ENCODE measurements at places on chromosomes 5 and 9. TPM values are rescaled to one million over a fixed set of nuclear protein-coding genes. Genes with fewer than 3 reads are reported as not detected.

DNA sequence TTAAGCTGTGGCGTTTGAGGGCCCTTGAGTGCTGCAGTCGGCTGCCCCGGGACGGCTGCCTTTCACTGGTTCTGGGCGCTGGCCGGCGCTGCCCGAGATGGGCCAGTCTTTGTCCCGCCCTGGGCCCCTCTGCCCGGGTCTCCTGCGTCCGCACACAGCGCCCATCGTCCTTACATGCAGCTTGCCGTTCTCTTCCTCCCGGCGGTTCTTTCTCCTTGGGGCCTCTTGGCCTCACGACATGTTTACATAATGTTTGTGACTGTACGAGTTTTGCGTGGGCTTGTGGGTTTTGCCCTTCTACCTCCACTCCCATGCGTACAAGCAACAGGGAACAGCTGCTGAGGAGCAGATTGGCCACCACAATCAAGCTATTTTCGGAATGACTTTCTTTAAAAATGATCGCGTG lies 618 bp downstream of the TNPO1 start:
- no peak for DNase-seq
- H3K27me3 ChIP-seq = no peaks in the 10 kb centered on the region
- H3K36me3 ChIP-seq = peaks cover 1% of the 10 kb centered on the region
- peak overlapping the region; percentile 100 for H3K27ac ChIP-seq
- H3K4me3 ChIP-seq = peak overlapping the region; percentile 99

- no peaks in the 10 kb centered on the region for H3K36me3 ChIP-seq
- H3K27me3 ChIP-seq = no peaks in the 10 kb centered on the region
- no peak overlapping the region for H3K4me3 ChIP-seq
- no peak for DNase-seq
- H3K27ac ChIP-seq = no peak overlapping the region
Measured at GRCh38 chr9:90734631-90735030, 67.0 kb upstream of the SYK start.

DNA sequence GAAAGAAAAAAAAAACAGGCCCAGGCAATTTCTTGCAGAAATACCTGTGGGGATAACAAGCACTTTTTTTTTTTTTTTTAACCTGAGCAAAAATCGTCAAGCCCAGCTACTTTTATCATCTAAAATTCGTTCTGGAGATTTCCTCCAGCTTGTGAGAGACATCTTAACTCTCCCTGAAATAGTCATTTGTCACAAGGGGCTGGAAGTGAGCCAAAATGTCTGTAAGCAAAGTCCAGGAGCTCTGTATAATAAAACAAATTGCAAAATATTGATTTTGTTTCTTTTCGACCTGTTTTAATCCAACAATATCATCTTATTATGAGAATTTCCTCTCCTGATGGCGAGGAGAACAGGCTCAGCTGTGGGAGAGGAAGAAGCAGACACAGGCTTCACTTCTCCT lies 168.4 kb downstream of the TTLL11 start:
- no peak for DNase-seq
- H3K4me3 ChIP-seq = no peak overlapping the region
- H3K4me1 ChIP-seq = peaks cover 8% of the 10 kb centered on the region
- H3K36me3 ChIP-seq = no peaks in the 10 kb centered on the region

DNA sequence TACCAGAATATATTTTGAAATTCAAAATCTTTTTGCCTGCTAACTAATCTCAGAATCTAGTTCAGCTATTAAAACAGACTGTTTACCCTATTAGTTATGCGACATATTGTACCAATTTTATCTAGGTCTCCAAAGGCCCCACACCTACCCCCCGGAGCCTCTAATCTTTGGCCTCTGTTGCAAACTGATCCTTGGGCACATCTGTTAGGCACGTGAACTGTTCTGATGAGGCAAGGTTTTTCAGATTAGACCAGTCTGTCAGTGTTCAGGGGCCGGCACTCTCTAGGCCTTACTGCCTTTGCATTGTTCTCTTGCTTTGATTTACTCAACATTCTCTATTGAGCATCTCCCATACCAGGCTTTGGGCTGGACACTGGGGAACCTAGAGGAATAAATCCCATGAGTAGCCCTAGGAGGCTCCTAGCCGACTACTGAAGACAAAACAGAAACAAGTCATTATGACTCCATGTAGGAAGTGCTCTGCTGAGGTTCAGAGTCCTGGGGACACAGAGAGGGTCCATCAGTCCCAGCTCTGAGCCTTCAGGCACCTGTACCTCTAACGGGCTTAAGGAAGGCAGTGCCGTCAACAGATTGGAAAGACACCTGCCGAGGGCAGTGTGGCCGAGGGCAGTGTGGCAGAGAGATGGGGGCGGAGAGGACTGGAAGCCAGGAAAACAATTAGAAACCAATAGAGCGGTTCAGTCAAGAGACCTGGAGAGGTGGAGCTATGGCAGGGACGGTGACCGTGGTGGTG lies 245.1 kb downstream of the AOPEP start:
- peaks cover 2% of the 10 kb centered on the region for H3K36me3 ChIP-seq
- no peak overlapping the region for H3K27ac ChIP-seq
- H3K4me3 ChIP-seq = no peak overlapping the region
- no peaks in the 10 kb centered on the region for H3K27me3 ChIP-seq

GRCh38 chr5:103260951-103261350 lies 2.4 kb downstream of the MACIR start:
- no peaks in the 10 kb centered on the region for H3K36me3 ChIP-seq
- DNase-seq = no peak
- peaks cover 40% of the 10 kb centered on the region for H3K4me1 ChIP-seq

DNA sequence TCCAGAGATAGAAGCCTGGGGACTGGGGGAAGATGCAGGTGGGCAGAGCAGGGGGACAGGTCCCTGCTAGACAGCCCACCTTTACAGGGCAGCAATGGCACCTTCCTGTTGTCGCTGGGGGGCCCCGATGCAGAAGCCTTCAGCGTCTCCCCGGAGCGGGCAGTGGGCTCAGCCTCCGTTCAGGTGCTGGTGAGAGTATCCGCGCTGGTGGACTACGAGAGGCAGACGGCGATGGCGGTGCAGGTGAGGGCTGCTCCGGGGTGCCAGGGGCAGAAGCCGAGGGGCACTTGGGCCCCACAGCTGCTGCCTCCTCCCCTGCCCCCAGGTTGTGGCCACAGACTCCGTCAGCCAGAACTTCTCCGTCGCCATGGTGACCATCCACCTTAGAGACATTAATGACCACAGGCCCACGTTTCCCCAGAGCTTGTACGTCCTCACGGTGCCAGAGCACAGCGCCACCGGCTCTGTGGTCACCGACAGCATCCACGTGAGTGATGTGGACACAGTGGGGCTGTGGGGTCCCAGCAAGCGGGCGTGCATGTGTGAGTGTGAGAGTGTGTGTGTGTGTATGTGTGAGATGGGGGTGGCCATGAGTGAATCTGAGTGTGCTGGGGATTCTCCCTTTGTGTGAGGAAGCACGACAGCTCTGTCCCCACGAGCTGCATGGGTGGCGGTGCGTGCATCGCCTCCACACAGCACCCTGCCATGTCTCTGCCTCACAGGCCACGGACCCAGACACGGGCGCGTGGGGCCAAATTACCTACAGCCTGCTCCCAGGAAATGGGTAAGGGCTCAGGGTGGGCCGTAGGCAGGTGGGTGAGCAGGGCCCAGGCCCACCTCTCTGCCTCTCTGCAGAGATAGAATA lies 28.4 kb downstream of the CDHR2 start:
- no peak for DNase-seq
- peaks cover 1% of the 10 kb centered on the region for H3K4me1 ChIP-seq
- H3K27me3 ChIP-seq = peaks cover 13% of the 10 kb centered on the region
- no peak overlapping the region for H3K27ac ChIP-seq
- no peaks in the 10 kb centered on the region for H3K36me3 ChIP-seq
- H3K4me3 ChIP-seq = no peak overlapping the region

- no peak overlapping the region for H3K4me3 ChIP-seq
- no peak for DNase-seq
- H3K36me3 ChIP-seq = no peaks in the 10 kb centered on the region
- peaks cover 53% of the 10 kb centered on the region for H3K27me3 ChIP-seq
- no peak overlapping the region for H3K27ac ChIP-seq
- H3K4me1 ChIP-seq = peaks cover 11% of the 10 kb centered on the region
Measured at GRCh38 chr5:149277801-149278200, 6.1 kb downstream of the AFAP1L1 start.

DNA sequence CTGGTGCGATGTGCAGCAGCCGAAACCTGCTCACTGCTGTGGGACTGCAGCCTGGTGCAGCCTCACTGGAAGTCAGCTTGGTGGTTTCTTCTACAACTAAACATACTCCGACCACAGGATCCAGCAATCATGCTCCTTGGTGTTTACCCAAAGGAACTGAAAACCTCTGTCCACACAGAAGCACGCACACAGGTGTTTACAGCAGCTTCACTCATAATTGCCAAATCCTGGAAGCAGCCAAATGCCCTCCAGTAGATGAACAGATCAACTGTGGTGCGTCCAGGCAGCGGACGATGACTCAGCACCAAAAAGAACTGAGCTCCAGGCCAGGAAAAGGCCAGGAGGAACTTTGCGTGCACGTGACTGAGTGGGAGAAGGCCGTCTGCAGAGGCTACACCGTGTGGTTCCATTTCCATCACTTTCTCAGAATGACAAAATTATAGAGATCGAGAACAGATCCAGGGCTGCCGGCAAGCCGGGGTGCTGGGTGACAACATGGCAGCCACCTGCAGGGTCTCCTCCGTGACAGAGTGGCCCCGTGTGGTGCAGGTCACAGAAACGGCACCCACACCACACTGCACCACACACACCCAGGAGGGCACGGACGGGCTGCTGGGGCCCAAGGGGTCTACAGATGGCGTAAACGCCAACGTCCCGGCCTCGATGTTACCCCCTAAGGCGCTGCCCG lies 23.1 kb upstream of the NSMF start:
- no peaks in the 10 kb centered on the region for H3K36me3 ChIP-seq
- peaks cover 1% of the 10 kb centered on the region for H3K4me1 ChIP-seq
- H3K27ac ChIP-seq = peak overlapping the region; percentile 64
- H3K27me3 ChIP-seq = peaks cover 6% of the 10 kb centered on the region
- DNase-seq = no peak

GRCh38 chr9:26175264-26175663 lies 497.0 kb upstream of the TUSC1 start:
- no peaks in the 10 kb centered on the region for H3K27me3 ChIP-seq
- no peak for DNase-seq
- H3K27ac ChIP-seq = no peak overlapping the region
- no peak overlapping the region for H3K4me3 ChIP-seq
- H3K4me1 ChIP-seq = peaks cover 2% of the 10 kb centered on the region
- no peaks in the 10 kb centered on the region for H3K36me3 ChIP-seq

DNA sequence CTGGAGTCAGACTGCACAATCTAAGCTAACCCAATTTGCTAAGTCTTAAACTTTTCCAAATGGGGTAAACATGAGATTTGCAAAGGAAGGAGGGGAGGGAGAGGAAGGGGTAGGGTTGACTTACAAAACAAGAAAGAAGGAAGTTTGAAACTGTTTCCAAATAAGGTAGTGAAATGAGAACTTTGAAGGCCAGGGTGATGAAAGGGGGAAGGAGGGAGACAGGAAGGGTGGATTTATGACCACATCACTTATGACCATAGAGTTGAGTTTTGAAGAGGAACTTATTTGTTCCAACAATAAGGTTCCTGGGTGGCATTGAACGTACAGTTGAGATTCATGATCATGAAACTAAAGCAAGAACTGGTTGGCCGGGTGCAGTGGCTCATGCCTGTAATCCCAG lies 72.5 kb upstream of the DAPK1 start:
- peaks cover 16% of the 10 kb centered on the region for H3K4me1 ChIP-seq
- H3K27ac ChIP-seq = no peak overlapping the region
- no peak for DNase-seq
- H3K4me3 ChIP-seq = no peak overlapping the region
- no peaks in the 10 kb centered on the region for H3K27me3 ChIP-seq
- H3K36me3 ChIP-seq = peaks cover 3% of the 10 kb centered on the region

DNA sequence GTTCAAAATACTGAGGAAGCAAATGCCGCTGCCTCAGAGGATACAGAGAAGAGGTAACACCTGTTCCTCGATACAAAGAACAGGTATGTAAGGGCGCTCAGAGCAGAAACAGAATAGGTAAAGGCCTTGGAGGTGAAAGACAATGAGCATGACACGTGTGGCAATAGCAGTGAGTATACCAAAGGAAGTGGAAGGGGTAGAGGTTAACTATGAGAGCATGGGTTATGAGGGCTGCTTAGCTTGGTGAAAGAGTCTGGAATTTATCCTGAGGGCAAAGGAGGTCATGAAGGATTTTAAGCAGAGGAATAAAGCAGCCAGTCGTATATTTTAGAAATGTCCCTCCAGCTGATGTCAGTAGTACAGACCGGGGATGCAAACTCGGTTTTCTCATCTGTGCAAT lies 269.8 kb upstream of the ZNF462 start:
- DNase-seq = no peak
- peak overlapping the region; percentile 10 for H3K27ac ChIP-seq
- no peaks in the 10 kb centered on the region for H3K4me1 ChIP-seq
- H3K4me3 ChIP-seq = no peak overlapping the region
- no peaks in the 10 kb centered on the region for H3K27me3 ChIP-seq

DNA sequence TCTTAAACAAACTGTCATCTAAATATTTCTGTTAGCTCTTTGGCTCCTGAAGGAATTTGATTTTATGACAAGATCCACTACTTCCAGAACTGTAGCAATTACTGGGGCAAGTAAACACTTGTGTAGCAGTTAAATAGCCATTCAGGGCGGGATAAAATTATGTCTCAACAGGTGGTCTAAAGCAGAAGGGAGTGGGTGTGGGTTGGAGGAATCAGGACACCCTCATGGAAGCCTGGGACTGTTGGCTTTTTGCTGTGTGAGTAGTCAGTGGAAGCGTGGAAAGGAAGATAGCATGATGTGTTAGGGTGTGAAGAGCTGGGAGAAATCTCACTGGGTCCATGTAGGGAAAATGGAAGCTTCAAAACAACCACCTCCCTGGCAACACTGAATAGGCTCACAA lies 127.1 kb downstream of the FBXL7 start:
- no peaks in the 10 kb centered on the region for H3K36me3 ChIP-seq
- peaks cover 3% of the 10 kb centered on the region for H3K4me1 ChIP-seq
- no peak overlapping the region for H3K27ac ChIP-seq
- H3K27me3 ChIP-seq = no peaks in the 10 kb centered on the region
- DNase-seq = no peak
- H3K4me3 ChIP-seq = no peak overlapping the region

- H3K4me3 ChIP-seq = no peak overlapping the region
- DNase-seq = no peak
- H3K27ac ChIP-seq = no peak overlapping the region
- peaks cover 3% of the 10 kb centered on the region for H3K36me3 ChIP-seq
- no peaks in the 10 kb centered on the region for H3K4me1 ChIP-seq
Measured at GRCh38 chr9:101375546-101375945, 9.3 kb downstream of the BAAT start.

- no peak for DNase-seq
- H3K27ac ChIP-seq = no peak overlapping the region
- peaks cover 5% of the 10 kb centered on the region for H3K36me3 ChIP-seq
- H3K4me3 ChIP-seq = no peak overlapping the region
Measured at GRCh38 chr5:132303589-132303988, 9.4 kb downstream of the SLC22A4 start.

- DNase-seq = no peak
- no peaks in the 10 kb centered on the region for H3K36me3 ChIP-seq
- H3K27ac ChIP-seq = no peak overlapping the region
Measured at GRCh38 chr9:6686396-6686795, 40.9 kb upstream of the GLDC start.

GRCh38 chr5:172351240-172351778 lies 67.7 kb upstream of the UBTD2 start:
- no peak overlapping the region for H3K4me3 ChIP-seq
- H3K36me3 ChIP-seq = peaks cover 38% of the 10 kb centered on the region

The SLC38A9 gene
- 42.9 TPM for total RNA-seq

The ELAVL2 gene
- 1.7 TPM for total RNA-seq

The MAMDC4 gene
- total RNA-seq = 40.0 TPM

The NUP188 gene
- 68.3 TPM for total RNA-seq

The IFNA2 gene
- total RNA-seq = not detected

The GNE gene
- total RNA-seq = 9.9 TPM

The PDLIM4 gene
- total RNA-seq = 14.3 TPM

The OBP2B gene
- total RNA-seq = not detected

The RARS1 gene
- total RNA-seq = 94.6 TPM

The PCDHGB2 gene
- total RNA-seq = 0.89 TPM

The DELE1 gene
- 86.1 TPM for total RNA-seq

The FAM151B gene
- total RNA-seq = 2.7 TPM

The TMEM215 gene
- total RNA-seq = not detected

Data from progenitor cell of endocrine pancreas (in vitro differentiated cells).